ENCODE measurements at places on chromosomes 4 and X. TPM values are rescaled to one million over a fixed set of nuclear protein-coding genes. Genes with fewer than 3 reads are reported as not detected.

- no peak for DNase-seq
Observed at GRCh38 chr4:184959309-184959708, 59.0 kb upstream of the HELT start.

Gene AREG
- 129 TPM for polyA plus RNA-seq

Gene FREM3
- polyA plus RNA-seq: not detected

DNA sequence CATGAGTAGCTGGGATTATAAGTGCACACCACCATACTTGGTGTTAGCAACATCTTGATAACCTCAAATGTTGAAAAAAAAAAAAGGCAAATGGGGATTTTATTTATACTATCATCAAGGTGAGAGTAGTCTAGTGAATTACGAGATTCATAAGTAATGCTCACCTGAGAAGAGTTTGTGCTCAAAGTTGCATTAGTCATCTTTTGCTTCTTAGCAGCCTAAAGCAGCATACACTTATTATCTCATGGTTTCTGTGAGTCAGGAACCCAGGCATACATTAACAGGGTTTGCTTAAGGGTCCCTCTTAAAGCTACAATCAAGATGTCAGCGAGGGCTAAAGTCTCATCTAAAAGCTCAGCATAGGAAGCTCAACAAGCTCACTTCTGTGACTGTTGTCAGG is 8.2 kb upstream of the EXOSC9 start:
- DNase-seq: no peak

GRCh38 chr4:98609934-98610333 is 48.5 kb downstream of the TSPAN5 start:
- DNase-seq: no peak

DNA sequence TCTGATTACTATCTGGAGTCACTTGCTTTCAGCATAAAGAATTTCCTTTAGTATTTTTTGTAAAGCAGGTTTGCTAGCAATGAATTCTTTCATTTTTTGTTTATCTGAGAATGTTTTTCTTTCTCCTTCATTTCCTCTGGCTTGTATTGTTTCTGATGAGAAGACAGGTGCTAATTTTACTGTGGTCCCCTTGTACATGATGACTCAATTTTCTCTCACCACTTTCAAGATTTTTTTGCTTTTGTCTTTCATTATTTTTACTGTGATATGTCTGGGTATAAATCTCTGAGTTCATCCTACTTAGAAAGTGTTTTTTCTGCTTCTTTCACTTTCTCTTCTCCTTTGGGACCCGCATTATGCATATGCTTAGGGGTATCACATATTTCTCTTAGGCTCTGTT is 62.6 kb downstream of the PKD2 start:
- DNase-seq: no peak

Data from hepatocyte (in vitro differentiated cells).